Stimulated activated CD4-positive, alpha-beta T cell treated with anti-CD3 and anti-CD28 coated beads, Interleukin-15, amount 100 ng/mL, for 1 hour (primary cell): ENCODE measurements at places on chromosomes 1 and 21.
A peak's percentile ranks its signal among the peaks of the same experiment; 100 is the strongest.

DNA sequence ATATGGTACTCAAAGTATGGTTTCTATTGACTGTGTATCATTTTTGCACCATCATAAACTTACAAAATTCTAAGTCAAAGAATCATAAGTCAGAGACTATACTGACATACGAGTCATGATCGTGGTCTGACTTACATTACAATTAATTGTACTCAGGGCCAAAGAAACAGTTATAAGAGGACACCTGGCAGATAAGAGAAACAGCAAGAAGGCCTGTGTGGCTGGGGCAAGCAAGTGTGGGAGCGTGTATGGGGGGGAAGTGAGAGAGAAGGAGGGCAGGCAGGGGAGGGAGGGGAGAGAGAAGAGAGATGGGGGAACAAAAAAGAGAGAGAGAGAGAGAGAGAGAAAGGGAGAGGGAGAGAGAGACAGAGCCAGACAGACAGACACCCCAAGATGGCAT lies 70.9 kb downstream of the RERE start:
- no peak for DNase-seq

DNA sequence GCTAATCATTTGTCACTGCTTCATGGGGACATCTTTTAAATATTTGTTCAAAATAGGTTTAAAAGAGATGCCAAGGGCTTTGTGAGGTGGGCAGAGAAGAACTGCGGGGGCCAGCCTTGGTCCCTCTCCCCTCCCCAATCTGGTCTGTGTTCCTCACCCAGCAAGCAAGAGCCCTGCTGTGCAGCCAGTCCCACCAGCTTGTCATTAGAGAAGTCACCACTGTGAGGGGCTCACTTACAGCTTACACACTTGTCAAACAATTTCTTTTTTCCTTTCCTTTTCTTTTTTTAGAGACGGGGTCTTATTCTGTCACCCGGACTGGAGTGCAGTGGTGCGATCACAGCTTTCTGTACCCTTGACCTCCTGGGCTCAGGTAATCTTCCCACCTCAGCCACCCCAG lies 10.4 kb upstream of the CDK18 start:
- DNase-seq, result no peak

DNA sequence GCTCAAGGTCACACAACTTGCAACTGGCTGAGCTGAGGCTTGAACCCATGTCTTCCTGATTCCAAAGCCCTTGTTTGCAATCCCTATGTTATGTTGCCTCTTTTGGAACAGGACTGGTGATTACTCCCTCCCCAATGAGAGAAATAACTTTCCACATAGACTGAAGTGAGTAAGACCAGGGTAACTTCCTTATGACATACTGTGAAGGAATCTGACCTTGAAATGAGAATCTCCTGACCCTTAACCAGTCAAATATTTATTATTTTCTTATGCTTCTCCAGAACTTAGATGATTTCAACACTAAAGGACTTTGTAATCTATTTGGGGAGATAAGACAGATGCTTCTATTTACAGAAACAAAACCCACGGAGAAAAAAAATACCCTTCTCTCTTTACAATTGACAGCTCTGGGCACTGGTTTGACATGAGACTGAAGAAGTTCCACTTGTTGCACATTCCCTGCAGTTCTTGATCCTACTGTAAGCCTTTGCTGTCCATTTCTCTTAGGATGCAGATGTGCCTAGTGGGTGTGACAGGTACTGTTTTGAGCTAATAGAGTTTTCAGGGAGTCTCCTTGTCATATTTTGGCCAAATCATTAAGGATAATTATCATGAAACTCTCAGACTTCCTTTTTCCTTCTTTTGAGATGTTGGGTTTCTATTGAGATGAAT lies 3.9 kb upstream of the RPTN start:
- DNase-seq, result no peak

GRCh38 chr1:231274119-231274825 lies 33.3 kb downstream of the GNPAT start:
- DNase-seq, result no peak

DNA sequence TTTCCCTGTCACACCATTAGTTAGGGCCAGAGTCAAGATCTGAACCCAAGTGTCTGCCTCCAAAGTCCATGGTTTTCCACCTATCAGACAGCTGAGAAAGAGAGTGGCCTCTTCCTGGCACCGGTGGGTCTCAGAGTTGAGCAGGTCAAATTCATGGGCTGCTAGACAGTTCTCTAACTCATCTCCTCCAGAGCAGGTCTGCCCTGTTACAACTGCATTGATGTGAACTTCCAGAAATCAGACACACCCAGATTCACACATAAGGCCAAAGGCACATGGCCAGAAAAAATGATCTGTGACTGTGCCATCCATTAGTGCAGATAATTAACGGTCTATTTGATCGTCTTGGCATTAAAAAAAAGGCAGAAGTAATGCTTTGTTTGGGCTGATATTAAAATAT lies 17.5 kb downstream of the SMIM12 start:
- no peak for DNase-seq

- peak; percentile 42 for DNase-seq
Measured at GRCh38 chr1:21216835-21217811, 40.4 kb upstream of the EIF4G3 start.

DNA sequence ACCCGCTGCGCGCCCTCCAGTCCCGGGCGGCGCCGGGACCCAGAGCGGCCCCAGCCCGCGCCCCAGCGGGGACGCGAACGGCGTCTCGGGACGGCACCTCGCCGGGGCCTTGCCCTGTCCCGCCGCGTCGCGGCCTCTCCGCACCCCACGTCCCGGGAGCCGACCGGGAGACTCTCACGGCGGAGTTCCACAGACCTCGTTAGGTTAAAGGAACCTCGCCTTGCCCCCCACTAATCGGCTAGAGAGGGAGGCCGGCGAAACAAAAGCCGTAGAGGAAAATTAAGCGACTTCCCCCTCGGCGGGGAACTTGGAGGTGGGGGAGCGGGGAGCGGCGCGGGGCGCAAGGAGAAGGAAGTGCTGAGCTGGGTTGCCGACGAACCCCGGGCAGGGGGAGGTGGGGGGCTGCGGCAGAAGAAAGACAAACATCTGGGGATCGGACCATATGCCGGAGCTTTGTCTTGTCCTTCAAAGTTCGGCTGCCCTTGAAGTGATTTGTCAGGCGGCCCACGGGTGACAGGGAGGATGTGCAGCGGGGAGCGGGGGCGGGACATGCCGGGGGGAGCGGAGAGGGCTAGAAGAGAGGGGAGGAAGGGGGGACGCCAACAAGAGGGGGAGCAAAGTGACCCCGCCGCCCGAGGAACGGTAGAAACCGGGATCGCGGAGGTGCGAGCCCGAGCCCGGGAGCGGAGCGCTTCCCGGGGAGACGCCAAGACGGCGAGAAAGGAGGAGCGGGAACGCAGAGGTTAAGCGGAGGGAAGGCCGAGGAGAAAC lies 120.0 kb upstream of the RRP15 start:
- DNase-seq, result no peak

- no peak for DNase-seq
Measured at GRCh38 chr1:55789466-55789865, 574.3 kb upstream of the USP24 start.

DNA sequence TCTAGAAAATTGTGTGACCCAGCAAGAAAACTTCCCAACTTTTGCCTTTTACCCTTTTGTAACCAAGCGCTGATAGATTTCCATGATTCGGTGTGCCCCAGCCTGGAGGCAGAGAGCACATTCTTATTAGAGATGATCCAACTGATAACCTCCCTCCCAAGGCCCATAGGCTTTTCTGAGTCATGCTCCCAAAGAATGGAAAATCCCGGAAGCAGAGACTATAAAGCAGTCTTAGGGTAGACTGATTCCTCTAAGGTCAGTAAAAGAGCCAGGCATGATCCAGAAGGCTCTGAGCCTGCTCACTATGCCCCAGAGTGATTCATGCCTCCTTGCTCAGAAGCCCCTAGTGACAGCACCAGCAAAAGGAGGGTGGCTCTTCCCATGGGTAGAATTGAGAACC lies 4.3 kb downstream of the CAMK1G start:
- DNase-seq, result no peak

DNA sequence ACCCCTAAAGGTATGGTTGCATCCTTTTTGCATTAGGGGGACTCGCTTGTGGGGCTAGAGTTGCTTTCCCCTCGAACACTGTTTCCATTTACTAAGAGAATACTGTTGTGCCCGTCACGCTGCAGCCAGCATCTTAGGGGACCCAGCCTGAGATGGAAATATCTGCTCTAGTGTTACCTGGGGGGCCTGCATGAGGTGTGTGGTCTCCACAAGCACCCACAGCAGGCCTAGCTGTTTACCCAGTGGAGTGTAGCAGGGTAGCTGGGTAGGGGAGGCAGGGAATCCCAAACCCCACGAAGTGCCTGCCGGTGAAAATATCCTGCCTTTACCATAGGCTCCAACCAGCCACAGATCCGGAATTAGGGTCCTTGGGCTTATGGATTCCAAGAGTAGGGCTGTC lies 303.6 kb downstream of the PTPRU start:
- DNase-seq, result no peak

DNA sequence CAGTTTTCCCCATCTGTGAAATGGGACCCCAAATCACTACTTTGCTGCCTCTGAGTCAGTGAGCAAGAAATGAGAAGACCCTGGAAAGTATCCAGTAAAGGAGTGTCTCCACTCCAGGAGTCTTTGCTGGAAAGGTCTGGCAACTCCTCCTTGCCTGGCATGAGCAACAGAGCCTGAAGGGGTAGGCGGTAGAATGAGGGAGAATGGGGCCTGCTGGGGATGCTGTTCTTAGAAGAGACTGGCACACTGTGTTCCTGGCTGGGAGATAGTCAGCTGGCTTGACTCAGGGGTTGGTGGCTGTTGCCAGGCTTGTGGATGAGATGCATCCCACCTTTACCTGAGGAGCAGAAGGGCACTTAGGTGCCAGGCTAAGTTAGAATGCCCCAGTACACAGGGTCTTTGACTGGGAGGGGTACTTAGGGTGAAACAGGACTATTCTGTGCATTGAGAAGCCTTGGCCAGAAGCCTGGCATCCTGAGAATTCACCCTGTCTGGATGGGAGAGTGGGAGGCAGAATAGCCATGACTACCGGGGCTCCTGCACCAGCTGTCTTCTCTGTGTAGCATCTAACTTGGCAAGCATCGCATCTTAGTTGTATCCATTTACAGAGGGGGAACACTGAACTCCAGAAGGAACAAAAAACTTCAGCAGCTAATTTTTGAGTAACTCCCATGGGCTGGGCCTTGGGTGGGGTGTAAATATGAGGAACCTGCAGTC lies 2.5 kb downstream of the MFSD2A start:
- DNase-seq, result no peak

- no peak for DNase-seq
Measured at GRCh38 chr1:197937892-197938291, 20.7 kb downstream of the LHX9 start.

DNA sequence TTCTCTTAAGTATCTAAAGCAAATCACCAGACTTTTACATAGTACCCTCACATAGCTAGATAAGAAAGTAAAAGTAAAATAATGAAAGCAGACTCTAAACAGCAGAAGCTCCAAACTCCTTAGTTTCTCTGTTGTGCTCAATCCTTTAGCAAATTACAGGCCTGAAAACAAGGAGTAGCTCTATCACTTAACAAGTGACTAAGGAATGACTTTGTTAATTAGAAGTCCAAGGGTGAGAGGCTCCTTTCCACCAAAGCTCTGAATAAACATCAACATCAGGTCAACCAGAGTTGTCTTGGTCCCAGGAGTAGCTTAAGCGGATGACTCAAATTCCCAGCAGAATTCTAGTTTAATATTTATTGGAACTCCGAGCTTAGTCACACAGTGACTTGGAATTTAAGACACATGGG lies 5.9 kb downstream of the NRIP1 start:
- DNase-seq, result no peak

GRCh38 chr1:91754348-91754747 lies 131.6 kb downstream of the TGFBR3 start:
- no peak for DNase-seq

DNA sequence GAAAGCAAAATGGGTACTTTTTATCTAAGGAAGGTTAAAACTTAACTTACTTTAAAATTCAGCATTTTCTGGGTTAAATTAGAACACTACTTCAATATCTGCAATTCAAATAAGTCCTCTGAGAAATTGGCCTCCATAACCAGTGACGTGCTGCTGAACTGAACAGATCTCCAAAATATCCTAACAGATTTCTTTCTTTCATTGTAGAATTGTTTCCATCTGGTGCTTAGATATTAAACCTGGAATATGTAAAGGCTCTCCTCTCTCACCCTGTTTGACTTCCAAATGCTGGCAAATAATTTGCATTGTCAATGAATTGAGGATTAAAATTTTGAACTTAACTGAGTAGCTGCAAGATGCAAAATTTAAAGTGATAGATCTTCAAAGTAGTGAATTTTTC lies 316.9 kb upstream of the CXADR start:
- no peak for DNase-seq

DNA sequence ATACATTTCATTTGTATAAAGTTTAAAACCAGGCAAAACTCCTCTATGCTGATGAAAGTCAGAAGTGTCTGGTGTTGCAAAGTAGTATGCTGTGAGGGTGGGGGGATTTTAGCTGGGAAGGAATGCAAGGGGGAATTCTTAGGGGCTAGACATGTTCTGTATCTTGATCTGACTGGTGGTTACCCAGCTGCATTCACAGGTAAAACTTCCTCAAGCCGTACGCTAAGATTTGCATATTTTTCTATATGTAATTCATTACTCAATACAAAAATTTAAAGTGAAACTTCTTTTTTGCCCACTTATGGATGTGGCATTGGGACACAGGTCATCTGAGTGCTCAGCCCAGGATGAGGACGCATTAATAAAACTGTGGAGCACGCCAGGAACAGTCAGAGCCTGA lies 323.3 kb downstream of the PAPPA2 start:
- no peak for DNase-seq

- no peak for DNase-seq
Measured at GRCh38 chr21:16590186-16590585, 860.4 kb downstream of the USP25 start.

GRCh38 chr1:230215031-230215430 lies 148.0 kb downstream of the GALNT2 start:
- no peak for DNase-seq

GRCh38 chr1:68478662-68479061 lies 18.2 kb downstream of the DEPDC1 start:
- DNase-seq, result no peak

- no peak for DNase-seq
Measured at GRCh38 chr1:155645034-155645598, 35.1 kb downstream of the MSTO1 start.

DNA sequence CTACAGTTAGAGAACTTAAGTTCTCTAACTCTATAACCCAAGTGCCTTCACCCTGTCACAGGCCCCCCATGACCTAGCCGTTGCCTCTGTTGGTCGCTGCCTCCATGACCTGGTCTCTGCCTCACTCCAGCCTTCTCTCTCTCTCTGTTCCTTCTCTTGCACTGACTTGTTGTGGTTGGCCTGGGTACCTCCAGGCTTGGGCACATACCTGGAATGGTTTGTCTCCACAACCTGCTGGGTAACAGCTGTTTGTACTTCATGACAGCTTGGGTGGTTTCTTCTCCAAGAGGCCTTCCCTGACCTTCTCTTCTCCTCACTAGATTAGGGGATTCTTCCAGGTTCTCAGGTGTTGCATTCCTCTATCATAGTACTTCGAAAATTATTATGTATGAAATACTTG lies 371.6 kb upstream of the USP24 start:
- no peak for DNase-seq

DNA sequence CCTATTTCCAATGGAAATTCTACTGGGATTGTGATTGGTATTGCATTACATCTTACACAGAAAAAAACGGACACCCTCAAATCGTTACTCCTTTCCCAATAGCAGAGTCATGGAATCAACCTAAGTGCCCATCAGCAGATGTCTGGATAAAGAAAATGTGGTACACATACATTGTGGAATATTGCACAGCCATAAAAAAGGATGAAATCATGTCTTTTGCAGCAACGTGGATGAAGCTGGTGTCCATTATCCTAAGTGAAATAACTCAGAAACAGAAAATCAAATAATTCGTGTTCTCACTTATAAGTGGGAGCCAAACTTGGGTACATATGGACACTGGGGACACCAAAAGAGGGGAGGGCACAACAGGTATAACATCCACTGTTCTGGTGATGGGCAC lies 14.3 kb downstream of the HMGN1 start:
- DNase-seq, result no peak
